ENCODE measurements at places on chromosomes 5 and 9.

DNA sequence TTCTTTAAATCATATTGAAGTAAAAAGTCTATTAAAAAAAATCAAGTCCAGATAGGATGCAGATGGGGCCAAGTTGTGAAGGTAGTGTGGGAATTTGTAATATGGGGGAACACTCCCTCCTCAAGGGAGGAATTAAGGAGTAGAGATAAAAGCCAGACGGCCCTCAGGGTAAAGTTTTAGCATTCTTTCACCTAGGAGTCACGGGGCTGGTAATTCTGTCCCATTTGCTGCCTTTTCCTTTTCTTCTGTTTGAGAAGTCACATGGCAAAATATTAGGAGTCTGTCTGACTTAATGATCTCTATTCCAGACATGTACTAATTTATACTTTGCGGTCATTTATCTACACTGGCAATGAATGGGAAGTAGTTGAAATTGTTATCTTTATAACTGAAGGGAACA lies 61.9 kb downstream of the SNX24 start:
- peak; percentile 86 for DNase-seq

DNA sequence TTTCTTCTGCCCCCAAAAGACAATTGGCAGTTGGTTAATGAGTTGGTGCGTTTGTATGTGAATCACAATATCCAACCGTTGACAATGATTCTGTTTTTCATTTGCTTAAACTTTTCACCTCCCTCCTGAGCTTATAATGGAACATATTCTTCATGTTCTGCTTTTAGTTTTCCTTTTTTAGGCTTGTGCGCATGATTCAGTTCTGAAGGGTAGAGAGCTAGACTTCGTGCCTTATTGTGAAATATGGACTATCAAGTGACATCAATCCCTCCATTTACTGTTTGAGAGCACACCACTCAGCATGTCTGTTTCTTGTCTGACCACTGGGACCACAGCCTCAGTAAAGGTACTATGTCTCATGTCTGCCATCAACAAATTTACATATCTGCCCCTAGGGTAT lies 30.5 kb upstream of the LPAR1 start:
- no peak for DNase-seq

DNA sequence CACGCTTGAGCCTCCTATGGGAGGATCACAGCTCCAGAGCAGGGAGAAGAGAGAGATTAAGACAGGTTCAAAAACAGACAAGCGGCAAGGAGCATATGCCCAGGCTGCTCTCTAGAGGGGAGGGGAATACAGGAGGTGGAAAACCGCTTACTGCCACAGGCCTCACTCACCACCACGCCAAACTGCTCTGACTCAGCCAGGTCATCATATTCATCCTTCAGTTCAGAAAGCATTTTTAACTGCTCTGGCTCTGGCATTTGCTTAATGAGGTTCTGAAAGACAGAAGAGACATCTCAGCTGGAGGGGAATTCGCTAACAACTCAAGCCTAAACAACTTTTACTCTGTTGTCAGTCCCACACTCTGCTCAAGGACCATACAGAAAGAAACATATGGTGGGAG lies 40.1 kb downstream of the PCDHGC5 start:
- peak; percentile 49 for DNase-seq

GRCh38 chr9:94926431-94926800 lies 199.9 kb downstream of the AOPEP start:
- peak; percentile 66 for DNase-seq

- DNase-seq: no peak
Measured at GRCh38 chr9:73133921-73134407, 17.7 kb upstream of the ANXA1 start.

DNA sequence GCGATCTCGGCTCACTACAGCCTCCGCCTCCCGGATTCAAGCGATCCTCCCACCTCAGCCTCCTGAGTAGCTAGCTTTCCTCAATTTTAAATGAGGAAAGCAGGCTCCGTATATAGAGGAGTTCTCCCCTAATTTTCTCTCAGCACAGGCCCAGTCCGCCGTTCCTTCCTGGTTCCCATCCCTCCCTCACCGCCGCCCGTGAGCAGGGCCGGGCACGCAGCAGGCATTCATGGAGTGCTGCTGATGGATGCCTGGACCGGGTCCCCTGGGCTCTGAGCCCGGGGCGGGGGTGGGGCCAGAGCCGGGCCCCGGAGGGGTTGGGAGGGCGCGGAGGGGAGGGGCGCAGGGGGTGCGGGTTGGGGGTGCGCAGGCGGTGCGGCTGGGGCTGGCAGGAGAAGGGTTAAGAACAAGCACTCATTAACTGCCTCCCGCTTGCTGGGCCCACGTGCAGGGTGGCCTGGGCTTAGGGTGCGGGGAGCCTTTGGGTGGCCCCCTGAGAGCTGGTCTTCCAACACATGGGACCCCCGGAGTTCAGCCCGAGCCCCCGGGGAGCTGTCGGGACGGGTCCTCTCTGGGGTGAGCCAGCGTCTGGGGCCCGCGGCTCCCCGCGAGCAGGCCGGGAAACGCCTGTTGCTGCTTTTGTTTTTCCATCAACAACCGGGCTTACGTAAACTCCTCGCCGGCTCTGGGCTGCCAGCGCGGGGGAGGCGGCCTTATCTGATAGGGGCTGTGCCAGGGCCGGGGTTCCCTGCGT lies 33.7 kb downstream of the LHX2 start:
- peak; percentile 35 for DNase-seq

All from M059J (cell line).